A549 treated with GW870086 at 1 μM for 4 hours (cell line): ENCODE measurements at places on chromosomes 6 and 20. TPM values are rescaled to one million over a fixed set of nuclear protein-coding genes. Genes with fewer than 3 reads are reported as not detected.

PLCB1 gene
- 0.30 to 0.89 TPM (median 0.58 TPM) in 5 replicates for total RNA-seq

TNF gene
- 0.16 TPM in 1 of 5 replicates, not detected in the others for total RNA-seq

ZC2HC1B gene
- not detected in 5 replicates for total RNA-seq

CD2AP gene
- 9.2 to 17.0 TPM (median 14.6 TPM) in 5 replicates for total RNA-seq
